Stimulated activated CD4-positive, alpha-beta T cell treated with anti-CD3 and anti-CD28 coated beads, Interleukin-15, amount 100 ng/mL, for 1 hour (primary cell): ENCODE measurements at places on chromosomes 4 and X.
A peak's percentile ranks its signal among the peaks of the same experiment; 100 is the strongest.

- DNase-seq: no peak
These were observed 30.1 kb upstream of the SPARCL1 start for GRCh38 chr4:87559090-87559837.

DNA sequence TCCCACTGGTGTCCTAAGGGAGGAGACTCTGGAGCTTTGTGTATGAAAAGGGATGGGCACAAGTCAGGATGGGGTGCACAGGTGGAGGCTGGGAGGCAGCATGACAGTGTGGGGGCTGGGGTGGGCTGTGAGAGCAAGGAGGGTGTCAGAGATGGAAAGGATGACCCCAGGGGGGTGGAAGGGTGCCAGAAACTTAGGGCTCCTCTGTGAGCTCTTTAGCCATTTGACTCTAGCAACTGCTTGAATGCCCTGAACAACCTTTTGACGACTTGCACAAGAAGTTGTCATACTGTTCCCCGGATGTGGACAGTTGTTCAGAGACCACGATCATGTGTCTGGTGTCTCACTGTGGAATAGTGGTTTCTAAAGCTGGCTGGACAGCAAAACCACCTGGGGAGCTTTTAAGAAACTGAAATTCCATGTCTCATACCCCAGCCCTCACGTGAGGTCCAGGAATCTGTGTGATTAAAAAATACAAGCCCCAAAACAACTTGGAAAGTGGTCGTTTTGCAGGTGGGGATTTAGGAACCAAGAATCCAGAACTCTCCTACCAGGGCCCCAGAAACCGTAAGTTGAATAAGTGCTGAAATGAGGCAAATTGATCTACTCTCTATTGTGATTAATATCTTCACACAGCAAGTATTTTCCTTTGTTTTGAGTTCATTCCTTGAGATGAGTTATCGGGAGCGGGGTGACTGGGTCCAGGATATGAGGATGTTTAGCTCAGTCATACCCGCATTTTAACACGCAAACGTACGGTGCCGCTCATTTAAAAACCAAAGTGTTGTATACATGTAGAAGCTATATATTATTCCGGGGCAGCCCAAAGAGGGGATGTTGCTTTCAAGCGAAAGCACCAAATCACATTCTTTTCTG lies 3.4 kb downstream of the RHOH start:
- no peak for DNase-seq

- DNase-seq: no peak
These were observed 91.2 kb upstream of the SOD3 start for GRCh38 chr4:24704149-24704548.

- DNase-seq: no peak
These were observed 162.9 kb upstream of the DIPK2B start for GRCh38 chrX:45363596-45363995.

- no peak for DNase-seq
These were observed 23.7 kb downstream of the BMP2K start for GRCh38 chr4:78799551-78800495.

DNA sequence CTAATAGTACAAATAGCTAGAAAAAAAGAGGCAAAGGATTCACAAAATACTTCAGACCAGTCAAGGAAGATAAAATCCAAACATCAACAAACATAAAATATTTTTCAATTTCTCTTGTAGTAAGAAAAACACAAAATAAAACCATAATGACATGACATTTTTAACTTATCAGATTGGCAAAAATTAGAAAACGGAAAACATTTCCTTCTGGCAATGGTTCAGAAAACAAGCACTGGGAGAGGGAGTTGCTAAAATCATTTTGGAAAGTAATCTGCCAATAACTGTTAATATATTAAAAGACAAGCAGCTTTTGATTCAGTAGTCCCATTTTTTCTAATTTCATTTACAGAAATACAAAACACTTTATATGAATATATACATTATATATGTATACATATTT lies 26.1 kb downstream of the TKTL2 start:
- no peak for DNase-seq

DNA sequence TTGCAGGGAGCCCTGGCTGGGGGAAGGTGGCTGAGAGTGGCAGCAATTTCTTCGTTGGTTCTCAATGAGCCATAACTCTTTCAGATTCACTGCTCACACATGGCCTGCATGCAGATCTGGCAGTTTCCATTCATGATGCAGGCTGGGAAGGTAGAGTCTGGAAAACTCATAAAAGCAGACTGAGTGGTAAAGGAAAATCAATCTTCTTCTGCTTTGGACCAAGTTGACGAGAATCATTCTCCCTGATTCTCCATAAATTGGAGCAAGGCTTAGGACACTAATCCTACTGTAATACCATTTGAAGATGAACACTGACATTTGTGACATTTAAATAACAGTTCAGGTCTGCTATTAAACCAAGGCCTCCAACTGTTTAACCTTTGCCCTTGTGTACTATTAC lies 35.3 kb upstream of the HAND2 start:
- DNase-seq: no peak

DNA sequence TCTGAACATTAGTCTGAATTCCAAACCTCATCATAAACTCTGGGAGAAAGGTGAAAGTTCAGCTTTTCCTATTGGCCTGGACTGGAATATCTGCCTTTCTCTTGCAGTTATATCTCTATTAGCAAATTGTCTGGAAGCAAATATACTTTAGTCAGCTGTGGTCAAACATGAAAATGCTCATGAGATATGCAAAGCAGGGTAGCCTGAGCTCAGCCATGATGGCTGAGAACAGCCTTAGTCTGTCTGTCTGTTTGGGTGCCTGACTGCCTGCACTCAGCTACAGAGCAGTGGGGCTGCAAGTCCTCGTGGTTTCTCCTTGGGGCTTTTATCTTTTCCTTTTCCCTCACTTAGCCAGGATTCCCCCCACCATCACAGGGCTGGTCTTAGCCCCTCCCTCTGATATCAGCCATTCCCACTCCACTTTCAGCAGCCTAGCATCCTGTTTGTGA lies 19.5 kb upstream of the PGRMC2 start:
- DNase-seq: no peak

- no peak for DNase-seq
These were observed 31.2 kb upstream of the LRPAP1 start for GRCh38 chr4:3563403-3563802.

- no peak for DNase-seq
These were observed 5.5 kb upstream of the MMAA start for GRCh38 chr4:145613566-145614232.

GRCh38 chr4:172953896-172954568 lies 214.6 kb upstream of the GALNT7 start:
- no peak for DNase-seq

GRCh38 chr4:79913581-79913980 lies 159.4 kb downstream of the ANTXR2 start:
- no peak for DNase-seq

- DNase-seq: no peak
These were observed 123.9 kb upstream of the CBR4 start for GRCh38 chr4:169133932-169134331.

- no peak for DNase-seq
These were observed 6.7 kb downstream of the TNMD start for GRCh38 chrX:100591256-100592051.

DNA sequence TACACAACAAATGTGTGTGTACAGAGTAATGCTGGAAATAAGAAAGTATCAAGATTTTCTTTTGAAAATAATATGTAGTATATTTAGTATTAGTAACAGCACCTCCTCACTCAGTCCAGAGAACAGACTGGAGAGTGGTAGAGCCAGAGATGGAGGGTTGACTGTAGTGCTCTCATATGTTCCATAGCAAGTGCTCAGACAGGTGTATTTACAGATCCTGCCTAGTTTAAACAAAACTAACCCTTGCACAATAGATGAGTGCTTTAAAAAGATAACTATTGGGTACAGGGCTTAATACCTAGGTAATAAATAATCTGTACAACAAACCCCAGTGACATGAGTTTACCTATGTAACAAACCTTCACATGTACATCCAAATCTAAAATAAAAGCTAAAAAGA lies 381.0 kb upstream of the EMCN start:
- no peak for DNase-seq

DNA sequence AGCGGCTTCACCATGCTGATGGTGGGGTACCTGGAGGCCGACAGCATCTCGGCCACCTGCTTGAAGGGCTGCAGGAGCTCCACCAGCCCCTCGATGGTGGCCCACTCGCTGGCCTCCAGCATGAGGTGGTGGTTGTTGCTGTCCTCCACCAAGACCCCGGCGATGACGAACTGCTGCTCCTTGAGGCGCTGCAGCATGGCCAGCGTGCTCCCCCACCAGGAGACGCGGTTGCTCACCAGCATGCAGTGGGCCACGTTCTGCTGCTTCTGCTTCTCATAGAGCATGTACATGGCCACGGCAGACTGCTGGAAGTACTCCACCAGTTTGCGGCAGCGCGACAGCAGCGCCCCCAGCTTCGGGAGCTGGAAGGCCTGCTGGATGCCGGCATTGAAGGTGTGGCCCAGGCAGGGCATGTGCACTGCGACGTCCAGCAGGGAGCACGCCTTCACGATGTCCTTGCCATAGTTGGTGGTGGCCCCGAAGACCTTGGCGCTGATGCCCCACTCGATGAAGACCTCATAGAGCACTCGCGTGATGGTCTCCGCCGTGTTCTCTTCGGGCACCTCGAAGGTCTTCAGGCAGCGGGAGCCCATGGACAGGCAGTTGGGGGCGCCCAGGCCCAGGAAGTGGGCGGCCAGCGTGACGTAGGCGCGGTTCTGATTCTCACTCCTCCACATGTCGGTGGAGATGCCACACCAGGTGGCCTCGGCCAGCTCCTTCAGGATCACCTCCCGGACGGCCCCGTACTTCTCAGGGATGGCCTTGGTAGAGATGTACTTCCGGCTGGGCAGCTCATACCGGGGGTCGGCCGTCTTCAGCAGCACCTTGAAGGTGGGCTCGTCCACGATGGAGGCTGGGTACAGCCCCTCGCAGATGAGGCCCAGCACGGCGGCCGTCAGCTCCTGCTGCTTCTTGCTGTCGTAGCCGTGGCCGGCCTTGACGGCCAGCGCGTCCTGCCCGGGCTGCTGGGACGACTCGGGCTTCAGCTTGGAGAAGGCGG lies 11.0 kb downstream of the DHRSX start:
- DNase-seq: no peak

DNA sequence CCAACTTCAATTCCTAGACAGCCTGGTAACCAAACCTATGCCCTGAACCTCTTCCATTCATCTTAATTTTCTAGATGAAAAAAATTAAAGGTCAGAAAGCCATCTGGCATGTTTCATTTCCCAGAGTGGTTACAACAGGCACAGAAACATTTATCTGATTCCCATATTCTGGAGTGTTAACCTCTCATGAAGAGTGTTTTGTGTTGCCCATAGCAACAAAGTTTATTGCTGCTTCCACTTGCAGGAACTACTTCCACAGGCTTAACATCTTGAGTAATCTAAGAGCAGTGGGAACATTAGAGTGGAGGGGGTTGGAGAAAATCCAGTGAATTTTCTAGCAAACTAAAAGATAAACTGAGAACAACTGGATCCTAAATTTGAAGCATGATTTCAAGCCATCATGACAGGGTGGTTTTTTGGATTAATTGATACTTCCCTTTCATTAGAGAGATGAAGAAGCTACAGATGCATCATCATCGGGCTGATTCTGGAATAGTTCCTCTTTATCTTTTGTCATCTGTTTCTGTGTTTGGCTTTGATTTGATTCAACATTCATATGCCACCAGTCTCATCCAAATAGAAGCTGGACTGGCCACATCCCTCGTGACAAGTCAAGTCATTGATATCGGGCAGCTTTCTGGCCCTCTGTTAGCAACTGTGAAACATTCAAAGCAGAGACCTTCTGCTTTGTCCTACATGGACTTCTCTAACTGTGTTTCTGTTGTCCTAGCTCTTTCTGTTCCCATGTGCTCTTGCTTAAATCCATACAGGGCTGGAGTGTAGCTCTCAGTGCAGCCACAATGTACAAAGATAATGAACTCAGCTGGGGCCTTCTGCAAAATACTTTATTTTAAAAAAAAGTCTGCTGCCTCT lies 167.3 kb downstream of the MID1IP1 start:
- DNase-seq: no peak

- DNase-seq: no peak
These were observed 42.4 kb upstream of the ATP6AP2 start for GRCh38 chrX:40538406-40538805.

DNA sequence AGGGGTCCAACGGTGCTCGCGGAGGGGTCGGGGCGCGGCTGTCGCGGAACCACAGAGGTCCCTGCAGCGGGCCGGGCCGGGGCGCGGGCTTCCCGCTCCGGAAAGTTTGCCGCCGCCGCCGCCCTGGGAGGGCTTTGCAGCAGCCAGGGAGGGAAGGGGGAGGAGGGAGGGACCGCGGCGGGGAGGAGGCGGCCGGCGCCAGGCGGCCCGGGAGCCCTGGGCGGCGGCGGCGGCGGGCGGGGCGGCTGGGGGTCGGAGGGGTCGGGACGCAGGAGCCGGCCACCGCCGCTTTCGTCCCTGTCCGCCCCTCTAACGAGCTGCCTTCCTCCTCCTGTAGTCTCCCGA lies 375 bp downstream of the FGFR3 start:
- peak; percentile 28 for DNase-seq

DNA sequence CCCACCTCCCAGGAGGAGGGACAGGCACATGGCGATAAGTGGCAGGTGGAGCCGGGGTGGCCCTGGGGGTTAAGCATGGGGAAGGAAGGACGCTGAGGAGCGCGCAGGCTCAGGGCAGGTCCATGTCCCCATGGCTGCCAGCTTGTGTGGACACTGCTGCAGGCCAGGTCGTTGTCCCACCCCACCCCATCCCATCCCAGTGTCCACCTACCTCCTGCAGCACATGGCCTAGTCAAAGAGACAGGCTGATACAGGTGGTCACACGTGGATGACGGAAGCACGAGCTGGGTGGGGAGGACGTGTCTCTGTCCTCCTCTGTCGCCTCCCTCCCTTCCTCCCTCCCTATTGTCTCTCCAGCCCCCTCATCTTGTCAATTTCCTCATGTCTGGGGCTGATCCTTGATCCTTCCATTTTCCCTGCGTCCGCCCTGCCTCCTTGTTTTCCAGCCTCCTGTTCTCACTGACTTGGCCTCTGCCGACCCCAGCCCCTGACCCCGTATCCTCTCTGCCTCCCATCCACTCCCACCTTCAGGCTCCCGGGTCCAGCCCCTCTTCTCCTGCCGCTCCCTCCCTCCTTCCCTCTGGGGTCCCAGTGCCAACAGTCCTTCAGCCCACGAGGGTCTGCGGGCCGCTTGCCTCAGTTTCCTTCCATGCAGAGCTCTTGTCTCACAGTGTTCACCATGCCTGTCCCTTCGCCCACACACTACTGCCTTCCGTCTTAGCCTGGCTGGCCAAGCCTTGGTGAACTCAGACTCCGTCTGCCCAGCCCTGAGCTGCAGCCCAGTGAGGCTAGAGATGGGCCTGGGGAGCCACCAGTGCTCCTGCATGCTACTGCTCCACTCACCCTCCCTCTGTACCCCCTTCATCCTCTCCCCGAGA lies 15.5 kb upstream of the ADD1 start:
- DNase-seq: no peak

DNA sequence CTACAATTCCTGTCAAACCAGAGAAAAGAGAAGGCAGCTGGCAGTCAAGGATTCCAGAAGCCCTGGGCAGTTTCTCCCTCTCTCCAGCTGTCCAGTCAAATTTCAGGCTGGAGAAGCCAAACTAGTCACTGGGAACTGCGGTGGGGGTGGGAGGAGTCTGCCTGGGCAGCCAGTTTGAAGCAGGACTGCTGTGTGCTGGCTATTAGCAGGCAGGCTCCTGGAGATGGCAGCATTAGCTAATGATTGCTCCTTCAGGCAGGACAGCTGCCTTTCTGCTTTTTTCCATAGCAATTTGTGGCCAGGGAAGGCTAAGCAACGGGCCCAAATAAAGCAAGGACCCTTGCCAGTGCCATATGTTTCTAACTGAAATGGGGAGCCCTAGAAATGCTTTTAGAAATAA lies 44.7 kb upstream of the FGF13 start:
- no peak for DNase-seq
